ENCODE measurements at places on chromosomes 2 and 18.

GRCh38 chr18:38940475-38940862, 1374.9 kb upstream of the CELF4 start:
- no peak overlapping the region for H3K4me3 ChIP-seq
- H3K27ac ChIP-seq = no peak overlapping the region
- no peaks in the 10 kb centered on the region for H3K27me3 ChIP-seq
- no peaks in the 10 kb centered on the region for H3K36me3 ChIP-seq
- DNase-seq = no peak

DNA sequence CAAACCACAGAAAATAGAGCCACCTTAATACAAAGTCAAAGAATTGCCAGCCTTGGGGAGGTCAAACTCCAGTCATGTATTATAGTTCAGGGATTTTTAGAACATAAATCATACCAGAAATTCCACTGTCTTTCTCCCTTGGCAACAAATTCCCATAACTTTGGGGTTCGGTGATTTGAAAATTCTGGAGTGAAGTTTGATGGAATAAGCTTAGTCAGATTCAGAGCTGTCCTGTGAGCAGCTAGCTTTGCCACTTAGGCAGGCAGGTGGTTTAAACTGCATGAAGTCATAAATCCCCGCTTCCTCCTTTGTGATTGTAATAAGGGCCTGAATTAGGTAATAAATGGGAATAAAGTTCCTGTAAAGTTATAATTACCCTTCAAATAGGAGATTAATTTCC, 457.0 kb upstream of the HNMT start:
- H3K4me1 ChIP-seq = no peaks in the 10 kb centered on the region
- H3K36me3 ChIP-seq = no peaks in the 10 kb centered on the region
- no peak overlapping the region for H3K27ac ChIP-seq
- no peak overlapping the region for H3K4me3 ChIP-seq

DNA sequence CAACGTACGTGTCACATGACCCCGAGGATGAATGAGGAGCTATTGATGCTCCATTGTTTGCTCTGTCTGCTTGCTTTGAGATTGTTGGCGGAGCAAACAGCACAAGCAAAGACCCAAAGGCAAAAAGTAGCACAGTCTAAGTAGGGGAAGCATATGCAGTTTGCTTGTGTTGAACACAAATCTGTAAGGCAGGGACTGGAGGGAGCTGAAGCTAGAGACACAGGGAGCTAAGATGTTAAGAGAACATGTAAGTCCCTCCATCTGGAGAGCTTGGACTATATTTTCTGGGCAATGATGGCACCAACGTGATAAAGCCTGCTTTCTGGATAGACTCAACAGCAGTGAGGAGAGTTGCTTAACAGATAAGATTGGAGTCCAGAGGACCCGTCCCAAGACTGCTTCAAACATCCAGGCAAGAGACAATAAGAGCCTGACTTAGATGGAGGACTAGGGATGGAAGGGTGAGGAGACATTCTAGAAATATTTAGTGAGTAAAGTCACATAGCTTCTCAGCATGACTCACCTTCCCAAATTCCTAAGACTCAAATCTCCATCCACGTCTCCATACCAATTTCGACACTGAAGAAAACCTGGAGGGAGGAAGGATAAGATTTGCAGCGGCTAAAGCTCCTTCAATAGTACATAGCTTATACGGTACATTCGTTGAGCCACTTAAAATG, 88.1 kb upstream of the KLF7 start:
- no peak overlapping the region for H3K4me3 ChIP-seq
- no peak for DNase-seq
- H3K36me3 ChIP-seq = no peaks in the 10 kb centered on the region
- H3K4me1 ChIP-seq = peaks cover 10% of the 10 kb centered on the region
- no peak overlapping the region for H3K27ac ChIP-seq
- no peaks in the 10 kb centered on the region for H3K27me3 ChIP-seq

DNA sequence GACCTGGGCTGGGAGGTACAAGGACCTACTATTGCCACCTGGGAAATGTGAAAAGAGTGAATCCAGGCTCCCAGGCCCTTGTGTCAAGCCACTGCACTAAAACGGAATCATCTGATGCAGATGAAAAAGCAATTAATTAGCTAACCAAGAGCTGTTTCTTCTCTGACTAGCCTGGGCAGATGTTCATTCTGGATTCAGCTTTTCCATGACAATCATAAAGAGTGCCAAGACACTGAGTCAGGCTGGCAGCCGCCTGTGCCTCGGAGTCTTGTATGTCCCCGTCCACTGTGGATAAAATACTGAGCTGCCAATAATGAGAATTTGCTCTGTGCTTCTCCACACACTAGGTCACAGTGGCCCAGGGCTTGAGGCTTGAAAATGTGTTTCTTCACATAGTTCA, 21.7 kb upstream of the LCLAT1 start:
- no peak for DNase-seq
- no peaks in the 10 kb centered on the region for H3K36me3 ChIP-seq
- H3K27ac ChIP-seq = no peak overlapping the region
- H3K27me3 ChIP-seq = no peaks in the 10 kb centered on the region
- no peak overlapping the region for H3K4me3 ChIP-seq

DNA sequence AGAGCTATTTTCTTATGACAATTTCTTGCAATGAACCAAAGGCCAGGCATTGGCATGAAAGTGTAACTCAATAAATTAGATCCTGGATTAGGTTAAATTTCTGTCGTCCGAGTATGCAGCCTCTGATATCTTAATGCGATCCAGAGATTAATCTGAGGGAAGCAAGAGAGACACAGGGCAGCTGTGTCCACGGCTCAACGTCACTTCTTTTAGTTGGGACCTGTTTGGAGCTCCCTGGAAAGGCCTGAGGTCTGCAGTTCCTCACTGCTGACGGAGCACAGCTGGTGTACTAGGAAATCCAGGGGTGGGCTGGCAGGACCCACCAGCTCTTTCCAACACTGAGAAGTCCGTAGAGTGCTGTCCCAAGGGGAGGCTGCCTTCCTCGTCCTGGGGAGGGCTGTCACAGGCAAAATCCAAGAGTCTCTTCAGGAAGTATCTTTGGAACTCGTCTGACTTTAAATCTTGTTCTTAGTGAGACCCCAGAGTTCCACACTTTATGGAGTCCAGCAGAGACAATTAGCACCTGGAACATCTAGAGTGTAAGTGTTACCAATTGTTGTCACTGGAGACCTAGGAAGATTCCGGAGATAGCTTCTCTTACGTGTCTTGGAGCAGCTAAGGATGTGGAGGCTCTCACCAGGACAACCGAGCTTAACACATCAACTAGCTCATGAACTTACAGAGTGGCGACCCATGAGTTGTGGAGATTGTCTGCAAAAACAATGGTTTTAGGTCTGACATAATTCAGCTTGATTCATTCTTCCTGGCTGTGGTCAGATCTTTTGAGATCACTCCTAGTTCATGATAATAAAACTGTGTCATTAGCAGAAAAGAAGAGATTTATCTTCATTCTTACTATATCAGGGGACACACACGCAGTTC, 173.7 kb downstream of the ACKR3 start:
- H3K27ac ChIP-seq = no peak overlapping the region
- H3K27me3 ChIP-seq = no peaks in the 10 kb centered on the region
- H3K36me3 ChIP-seq = no peaks in the 10 kb centered on the region
- DNase-seq = no peak
- no peaks in the 10 kb centered on the region for H3K4me1 ChIP-seq
- no peak overlapping the region for H3K4me3 ChIP-seq

GRCh38 chr2:134527381-134527780, 191.4 kb downstream of the TMEM163 start:
- H3K4me1 ChIP-seq = no peaks in the 10 kb centered on the region
- H3K27ac ChIP-seq = no peak overlapping the region
- no peaks in the 10 kb centered on the region for H3K27me3 ChIP-seq
- DNase-seq = no peak

GRCh38 chr2:237563816-237564215, 2.6 kb upstream of the PRLH start:
- H3K27me3 ChIP-seq = no peaks in the 10 kb centered on the region
- no peaks in the 10 kb centered on the region for H3K4me1 ChIP-seq
- H3K36me3 ChIP-seq = no peaks in the 10 kb centered on the region
- H3K27ac ChIP-seq = no peak overlapping the region
- no peak for DNase-seq

GRCh38 chr2:106812383-106812782, 73.6 kb downstream of the ST6GAL2 start:
- no peaks in the 10 kb centered on the region for H3K4me1 ChIP-seq
- no peaks in the 10 kb centered on the region for H3K27me3 ChIP-seq
- no peaks in the 10 kb centered on the region for H3K36me3 ChIP-seq
- no peak for DNase-seq

GRCh38 chr2:182144776-182145165, 159.1 kb downstream of the PPP1R1C start:
- no peaks in the 10 kb centered on the region for H3K36me3 ChIP-seq
- DNase-seq = no peak
- no peak overlapping the region for H3K4me3 ChIP-seq
- H3K27me3 ChIP-seq = no peaks in the 10 kb centered on the region
- H3K4me1 ChIP-seq = no peaks in the 10 kb centered on the region

DNA sequence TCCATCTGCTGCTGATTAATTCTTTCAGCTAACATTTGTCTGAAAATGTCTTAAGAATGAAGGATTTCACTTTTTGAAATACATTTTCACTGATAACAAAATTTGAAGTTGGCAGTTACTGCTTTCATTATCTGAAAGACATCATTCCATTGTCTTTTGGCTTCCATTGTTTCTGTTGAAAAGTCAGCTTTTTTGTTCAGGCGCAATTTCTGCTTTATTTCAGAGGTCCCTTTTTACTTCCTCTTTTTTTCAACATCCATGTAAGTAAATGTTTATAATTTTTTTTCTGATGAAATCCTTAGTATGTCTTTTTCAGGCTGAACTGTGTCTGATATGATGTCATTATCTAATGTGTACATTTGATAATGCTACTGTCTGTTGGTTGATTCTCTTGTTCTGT, 184.2 kb downstream of the RND3 start:
- no peak overlapping the region for H3K4me3 ChIP-seq
- H3K36me3 ChIP-seq = no peaks in the 10 kb centered on the region
- H3K27me3 ChIP-seq = no peaks in the 10 kb centered on the region
- no peak for DNase-seq
- no peak overlapping the region for H3K27ac ChIP-seq

GRCh38 chr18:45007531-45007930, 326.8 kb downstream of the SETBP1 start:
- DNase-seq = no peak
- H3K27me3 ChIP-seq = no peaks in the 10 kb centered on the region
- no peaks in the 10 kb centered on the region for H3K4me1 ChIP-seq
- H3K4me3 ChIP-seq = no peak overlapping the region

GRCh38 chr2:102139851-102140250, 2.7 kb upstream of the IL1R1 start:
- DNase-seq = no peak
- H3K4me1 ChIP-seq = peaks cover 5% of the 10 kb centered on the region
- H3K4me3 ChIP-seq = no peak overlapping the region
- no peaks in the 10 kb centered on the region for H3K27me3 ChIP-seq
- H3K36me3 ChIP-seq = no peaks in the 10 kb centered on the region

GRCh38 chr2:128773641-128774319, 455.1 kb upstream of the HS6ST1 start:
- H3K4me1 ChIP-seq = no peaks in the 10 kb centered on the region
- H3K36me3 ChIP-seq = no peaks in the 10 kb centered on the region
- DNase-seq = no peak
- H3K27ac ChIP-seq = no peak overlapping the region
- no peak overlapping the region for H3K4me3 ChIP-seq

DNA sequence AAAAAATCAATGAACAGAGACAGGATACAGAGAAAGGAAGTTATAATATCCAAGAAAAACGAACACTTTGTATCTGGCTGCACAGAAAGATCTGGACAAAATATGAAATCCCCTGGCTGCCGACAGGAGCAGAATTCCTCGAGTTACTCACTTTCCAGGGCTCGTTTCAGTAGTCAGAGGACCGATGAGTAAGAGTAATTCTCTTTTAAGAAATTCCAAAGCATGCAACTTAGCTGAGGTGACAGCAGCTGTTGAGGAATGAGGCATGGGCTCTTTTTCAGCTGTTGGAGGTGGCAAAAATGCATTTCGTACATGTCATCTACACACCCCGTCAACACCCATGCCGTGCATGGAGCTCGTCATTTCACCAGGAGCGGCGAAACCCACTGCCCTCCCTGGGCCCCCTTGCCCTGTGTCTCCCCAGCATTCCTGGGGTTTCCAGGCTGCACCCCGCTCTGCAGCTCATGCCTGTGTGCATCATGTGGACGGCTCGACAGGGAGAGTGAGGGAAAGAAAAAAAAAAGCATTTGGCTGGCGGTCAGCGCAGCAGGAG, 210.8 kb upstream of the SMIM21 start:
- no peak for DNase-seq
- no peak overlapping the region for H3K27ac ChIP-seq
- no peaks in the 10 kb centered on the region for H3K36me3 ChIP-seq
- no peaks in the 10 kb centered on the region for H3K4me1 ChIP-seq
- no peaks in the 10 kb centered on the region for H3K27me3 ChIP-seq
- no peak overlapping the region for H3K4me3 ChIP-seq

- H3K27ac ChIP-seq = no peak overlapping the region
- no peak for DNase-seq
- no peaks in the 10 kb centered on the region for H3K4me1 ChIP-seq
- no peak overlapping the region for H3K4me3 ChIP-seq
- no peaks in the 10 kb centered on the region for H3K36me3 ChIP-seq
- no peaks in the 10 kb centered on the region for H3K27me3 ChIP-seq
Observed at GRCh38 chr2:75100011-75100800, 99.1 kb downstream of the TACR1 start.

DNA sequence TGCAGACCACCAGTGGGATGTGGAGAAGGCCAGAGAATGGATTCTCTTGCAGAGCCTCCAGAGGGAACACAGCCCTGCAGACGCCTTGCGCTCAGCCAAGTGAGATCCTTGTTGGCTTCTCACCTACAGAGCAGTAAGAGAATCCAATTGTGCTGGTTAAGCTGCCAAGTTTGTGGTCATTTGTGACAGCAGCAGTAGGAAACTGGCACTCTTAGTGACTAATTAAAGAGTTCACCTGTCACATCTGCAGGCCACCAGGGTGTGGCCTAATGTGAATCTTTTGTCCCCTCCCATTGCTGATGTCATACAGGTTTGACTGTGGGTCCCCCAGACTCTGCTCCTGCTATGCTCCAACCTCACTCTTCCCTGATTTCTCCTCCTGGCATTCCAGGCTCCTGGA, 235.9 kb downstream of the TFCP2L1 start:
- H3K36me3 ChIP-seq = no peaks in the 10 kb centered on the region
- no peaks in the 10 kb centered on the region for H3K4me1 ChIP-seq
- H3K27ac ChIP-seq = no peak overlapping the region
- no peak overlapping the region for H3K4me3 ChIP-seq
- no peaks in the 10 kb centered on the region for H3K27me3 ChIP-seq

- H3K27ac ChIP-seq = no peak overlapping the region
- no peak for DNase-seq
- no peak overlapping the region for H3K4me3 ChIP-seq
- H3K27me3 ChIP-seq = no peaks in the 10 kb centered on the region
- H3K36me3 ChIP-seq = no peaks in the 10 kb centered on the region
Observed at GRCh38 chr2:224033601-224034000, 5.5 kb downstream of the SERPINE2 start.

GRCh38 chr2:111701266-111701665, 182.7 kb downstream of the ANAPC1 start:
- H3K4me1 ChIP-seq = no peaks in the 10 kb centered on the region
- no peaks in the 10 kb centered on the region for H3K36me3 ChIP-seq
- DNase-seq = no peak
- no peaks in the 10 kb centered on the region for H3K27me3 ChIP-seq
